NCI-H524 treated with DMSO at 0.1 percent for 48 hours (cell line): ENCODE measurements at places on chromosomes 13 and 19.

- DNase-seq, result no peak
Measured at GRCh38 chr19:22526661-22527272, 104.6 kb upstream of the ZNF98 start.

- DNase-seq, result no peak
Measured at GRCh38 chr19:16449330-16449961, 22.3 kb downstream of the EPS15L1 start.

GRCh38 chr13:44363631-44364344 is 9.8 kb upstream of the SERP2 start:
- DNase-seq, result no peak

DNA sequence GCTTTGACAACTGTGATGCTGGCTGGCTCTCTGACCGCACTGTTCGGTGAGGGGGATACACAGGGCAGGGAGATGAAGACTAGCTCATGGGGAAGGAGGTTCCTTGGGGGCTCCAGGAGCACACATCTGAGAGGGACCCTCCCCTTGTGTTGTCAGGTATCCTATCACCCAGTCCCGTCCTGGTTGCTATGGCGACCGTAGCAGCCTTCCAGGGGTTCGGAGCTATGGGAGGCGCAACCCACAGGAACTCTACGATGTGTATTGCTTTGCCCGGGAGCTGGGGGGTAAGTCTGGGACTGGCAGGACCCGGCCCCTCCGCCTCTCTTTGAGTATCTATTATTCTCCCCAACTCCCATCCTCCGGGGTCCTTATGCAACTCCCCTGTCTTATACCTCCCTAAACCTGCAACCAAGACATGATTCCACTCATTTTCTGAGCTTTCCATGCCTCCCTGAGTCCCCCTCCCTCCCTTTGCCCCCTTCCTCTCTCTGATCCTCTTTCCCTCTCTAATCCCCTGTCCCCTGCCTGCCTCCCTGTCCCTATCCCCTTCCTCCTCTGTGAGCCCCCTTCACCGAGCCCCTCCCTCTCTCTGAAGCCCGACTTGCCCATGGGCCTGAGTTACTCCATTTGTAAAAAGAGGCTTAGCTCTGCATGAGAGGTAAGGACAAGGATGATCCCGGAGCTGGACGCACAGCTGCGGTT is 12.5 kb downstream of the NCAN start:
- DNase-seq, result no peak

- DNase-seq, result no peak
Measured at GRCh38 chr13:85501616-85502015, 297.6 kb downstream of the SLITRK6 start.

GRCh38 chr19:29248332-29248844 is 35.4 kb upstream of the UQCRFS1 start:
- no peak for DNase-seq

- no peak for DNase-seq
Measured at GRCh38 chr13:28355046-28355821, 139.7 kb downstream of the FLT1 start.

- DNase-seq, result no peak
Measured at GRCh38 chr19:47505506-47505905, 9.4 kb downstream of the NAPA start.

GRCh38 chr13:56510836-56511235 is 629.9 kb upstream of the PRR20A start:
- no peak for DNase-seq

DNA sequence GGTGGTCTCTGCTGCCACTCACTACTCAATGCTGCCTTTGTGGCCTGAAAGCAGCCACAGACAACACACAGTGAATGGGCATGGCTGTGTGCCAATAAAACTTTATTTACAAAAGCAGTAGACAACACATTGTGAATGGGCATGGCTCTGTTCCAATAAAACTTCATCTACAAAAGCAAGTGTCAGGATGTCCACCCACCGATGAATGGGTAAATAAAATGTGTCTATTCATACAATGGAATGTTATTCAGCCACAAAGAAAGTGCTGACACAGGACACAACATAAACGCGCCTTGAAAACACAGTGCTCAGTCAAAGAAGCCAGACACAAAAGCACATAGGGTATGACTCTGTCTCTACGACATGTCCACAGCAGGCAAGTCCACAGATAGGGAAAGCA is 20.1 kb downstream of the ZSCAN5A start:
- no peak for DNase-seq

DNA sequence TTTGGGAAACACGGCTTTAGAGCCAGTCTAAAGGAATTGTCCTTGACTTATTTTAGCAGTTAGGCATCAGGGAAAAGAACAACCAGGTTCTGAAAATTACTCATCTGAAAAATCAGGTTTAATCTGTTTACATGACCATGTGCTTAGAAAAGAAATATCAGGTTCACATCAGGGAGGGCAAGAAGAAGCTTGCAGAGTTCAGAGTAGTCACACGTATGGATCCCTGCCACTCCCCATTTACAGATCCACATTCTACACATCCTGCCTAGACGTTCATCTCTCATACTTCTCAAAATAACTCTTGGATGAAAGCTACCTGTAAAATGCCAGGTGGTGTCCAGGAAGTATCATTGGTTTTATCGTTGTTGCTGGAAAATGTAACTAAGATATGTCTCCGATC is 14.0 kb upstream of the PHF11 start:
- no peak for DNase-seq

DNA sequence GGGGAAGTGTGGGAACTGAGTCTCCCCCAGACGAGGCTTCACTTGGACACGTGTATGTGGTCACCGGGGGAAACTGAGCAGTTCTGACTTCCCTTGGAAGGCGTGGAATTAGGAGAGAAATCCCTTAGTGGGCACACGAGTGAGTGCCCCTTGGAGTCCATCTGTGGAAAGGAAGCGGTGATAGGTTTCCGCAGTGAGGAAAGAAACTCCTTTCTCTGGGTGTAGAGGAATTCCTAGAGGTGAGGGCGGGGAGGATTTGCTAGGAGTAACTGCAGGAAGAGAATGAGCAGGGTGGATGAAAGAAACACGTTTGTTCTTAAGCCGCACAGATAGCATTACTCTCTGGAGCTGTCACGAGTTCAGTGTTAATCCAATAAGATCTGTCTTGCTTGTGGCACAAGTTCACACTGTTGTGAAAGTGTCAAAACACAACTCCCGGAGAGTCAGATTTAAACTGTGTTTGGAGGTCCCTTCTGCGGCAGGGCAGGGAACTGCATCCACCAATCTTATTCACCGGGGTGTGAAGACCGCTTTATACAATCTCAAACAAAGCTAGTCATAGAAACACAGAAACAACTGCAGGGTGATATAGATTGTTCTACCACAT is 1.2 kb downstream of the KL start:
- no peak for DNase-seq

- no peak for DNase-seq
Measured at GRCh38 chr19:343941-344624, 513 bp downstream of the MIER2 start.

GRCh38 chr19:5166262-5166661 is 174.3 kb downstream of the PTPRS start:
- DNase-seq, result no peak

DNA sequence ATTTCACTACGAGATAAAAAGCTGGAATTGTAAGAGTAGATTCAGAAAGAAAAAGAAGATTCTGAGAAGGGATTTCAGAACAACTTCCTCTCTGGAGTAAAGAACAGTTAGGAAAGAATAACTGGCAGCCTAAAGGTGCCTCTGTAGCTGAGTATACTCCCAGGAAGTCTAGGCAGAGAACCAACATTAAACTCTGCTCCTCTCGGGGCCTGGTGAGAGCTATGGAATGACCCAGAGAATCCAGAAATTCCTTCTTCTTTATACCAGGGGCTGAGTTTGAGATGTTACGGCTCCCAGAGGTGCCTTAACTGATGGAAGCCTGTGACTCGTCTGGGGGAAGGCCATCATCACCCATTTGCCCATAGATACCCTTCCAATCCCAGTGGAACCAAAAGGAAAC is 39.1 kb downstream of the FAM216B start:
- DNase-seq, result no peak

GRCh38 chr19:15265850-15266248 is 33.6 kb upstream of the EPHX3 start:
- DNase-seq, result no peak

GRCh38 chr19:2171349-2172145 is 7.8 kb downstream of the DOT1L start:
- no peak for DNase-seq

DNA sequence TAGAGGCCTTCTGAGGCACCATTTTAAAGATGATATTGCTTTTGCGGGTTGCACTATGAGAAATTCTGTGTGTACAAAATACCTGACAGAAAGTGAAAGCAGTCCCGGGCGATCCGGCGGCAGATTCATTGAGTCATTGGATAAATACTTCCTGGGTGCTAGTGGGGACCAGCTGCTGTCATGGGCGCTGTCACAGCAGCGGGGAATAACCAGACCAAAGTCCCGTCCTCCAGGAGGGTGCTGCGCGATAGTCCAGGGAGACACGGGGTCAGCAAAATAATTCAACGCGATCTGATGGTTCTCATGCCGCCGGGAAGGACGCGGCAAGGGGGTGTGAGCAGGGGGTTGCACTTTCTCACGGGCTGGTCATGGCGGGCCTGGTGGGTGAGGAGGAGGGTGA is 13.5 kb downstream of the ZFR2 start:
- no peak for DNase-seq

- no peak for DNase-seq
Measured at GRCh38 chr19:495402-496111, 729 bp upstream of the MADCAM1 start.

DNA sequence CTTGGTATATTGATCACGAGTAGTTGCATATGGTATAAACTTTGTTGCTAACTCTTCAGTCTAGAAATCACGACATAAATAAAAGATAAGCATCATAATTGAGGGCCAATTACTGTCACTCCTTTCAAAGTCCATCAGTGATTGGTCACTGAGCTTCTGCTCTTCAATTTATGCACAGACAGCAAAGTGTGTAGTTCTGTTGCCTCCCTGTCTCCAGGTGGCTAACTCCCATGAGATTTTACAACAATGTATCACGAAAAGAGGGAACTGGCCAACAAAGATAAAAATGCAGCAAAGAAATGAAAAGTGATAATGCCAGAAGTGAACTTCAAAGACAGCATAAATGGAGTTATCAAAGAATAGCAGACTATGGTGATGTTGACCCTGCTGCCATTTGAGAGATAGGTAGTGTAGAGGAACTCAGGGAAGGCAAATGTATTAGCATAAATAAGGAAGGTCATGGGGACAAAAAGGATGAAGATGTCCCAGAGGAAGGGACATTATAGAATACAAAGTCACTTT is 12.7 kb upstream of the TNFSF14 start:
- DNase-seq, result no peak

GRCh38 chr13:98910501-98910951 is 67.3 kb downstream of the DOCK9 start:
- no peak for DNase-seq

- no peak for DNase-seq
Measured at GRCh38 chr19:17049711-17050280, 23.2 kb upstream of the CPAMD8 start.

GRCh38 chr13:43373400-43373799 is 350.0 kb downstream of the DNAJC15 start:
- no peak for DNase-seq

DNA sequence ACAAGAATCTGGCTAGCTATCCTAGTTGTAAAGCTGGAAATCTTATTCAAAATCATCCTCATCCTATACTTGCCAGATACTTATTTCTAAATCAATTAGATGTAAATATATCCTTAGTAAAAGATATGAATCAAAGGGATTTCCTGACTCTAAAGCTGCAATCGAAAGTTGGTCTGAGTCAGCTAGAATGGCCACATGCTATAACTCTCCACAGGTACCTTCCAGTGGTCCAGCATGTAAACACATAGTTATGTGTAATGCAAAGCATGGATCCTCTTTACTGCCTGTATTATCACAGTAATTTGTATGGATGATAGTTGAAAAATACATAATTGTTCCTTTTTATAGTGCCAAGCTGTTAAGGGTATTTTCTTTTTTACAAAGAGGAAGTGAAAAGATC is 27.4 kb downstream of the SLITRK6 start:
- DNase-seq, result no peak

DNA sequence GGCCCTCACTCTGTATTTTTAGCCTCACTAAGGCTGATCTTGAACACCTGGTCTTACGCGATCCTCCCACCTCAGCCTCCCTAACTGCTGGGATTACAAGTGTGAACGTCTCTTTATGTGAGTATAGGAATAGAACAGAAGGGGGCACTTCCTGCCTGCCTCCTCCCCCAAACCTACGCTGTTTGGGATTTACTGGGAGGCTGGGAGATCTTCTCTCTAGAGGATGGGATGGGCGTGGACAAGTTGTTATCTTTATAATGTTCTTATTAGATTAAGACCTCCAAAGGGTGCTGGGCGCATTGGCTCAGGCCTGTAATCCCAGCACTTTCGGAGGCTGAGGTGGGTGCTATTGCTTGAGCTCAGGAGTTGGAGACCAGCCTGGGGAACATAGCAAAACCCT is 2.9 kb upstream of the CSNK1G2 start:
- no peak for DNase-seq

- DNase-seq, result no peak
Measured at GRCh38 chr13:26914624-26915023, 154.0 kb upstream of the GPR12 start.

DNA sequence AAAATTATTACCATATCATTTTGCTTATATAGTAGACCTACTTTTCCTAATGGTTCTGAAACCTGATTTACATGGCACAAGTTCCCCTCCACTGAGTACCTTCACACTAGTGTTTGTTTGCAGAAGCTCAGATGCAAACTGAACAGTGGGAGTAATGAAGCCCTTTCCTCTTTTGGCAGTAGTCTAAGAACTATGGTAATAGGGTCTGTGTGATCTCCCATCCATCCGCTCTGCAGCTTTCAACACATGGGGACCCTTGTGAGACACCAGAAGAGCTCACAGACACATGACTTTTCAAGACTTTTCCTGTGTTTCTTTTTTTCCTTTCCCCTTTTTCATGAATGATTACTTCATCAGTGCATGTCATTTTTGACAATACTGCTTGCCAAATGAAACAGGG is 336.0 kb downstream of the ATP8A2 start:
- no peak for DNase-seq

DNA sequence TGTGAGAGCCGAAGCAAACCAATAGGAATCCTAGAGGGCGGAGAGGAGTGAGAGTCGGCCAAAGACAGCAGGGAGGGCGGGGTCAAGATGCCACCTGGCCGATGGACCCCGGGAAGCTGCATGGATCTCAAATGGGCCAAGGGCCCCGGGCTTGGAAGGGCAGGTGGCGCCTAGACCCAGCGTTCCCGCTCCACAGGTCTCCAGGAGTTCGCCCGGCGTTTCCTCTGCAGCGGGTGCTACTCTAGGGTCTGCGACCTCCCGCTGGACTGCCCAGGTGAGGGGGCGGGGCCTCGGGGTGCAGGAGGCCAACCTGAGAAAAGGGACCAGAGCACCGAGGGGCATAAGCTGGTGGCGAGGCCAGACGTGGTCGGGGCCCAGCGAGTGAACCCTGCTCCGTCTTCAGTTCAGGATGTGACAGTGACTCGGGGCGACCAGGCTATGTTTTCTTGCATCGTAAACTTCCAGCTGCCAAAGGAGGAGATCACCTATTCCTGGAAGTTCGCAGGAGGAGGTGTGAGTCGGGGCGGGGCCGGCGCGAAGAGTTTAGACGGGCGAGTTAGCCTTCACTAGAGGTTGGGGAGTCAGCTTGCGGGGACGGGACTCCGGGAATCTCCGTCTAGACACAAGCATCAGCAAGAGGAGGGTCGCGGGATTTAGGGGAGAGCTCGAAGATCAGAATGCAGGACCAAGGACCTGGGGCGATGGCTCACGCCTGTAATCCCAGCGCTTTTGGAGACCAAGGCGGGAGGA is 9.9 kb downstream of the SPACA6 start:
- DNase-seq, result no peak

- no peak for DNase-seq
Measured at GRCh38 chr13:109166804-109167203, 537.4 kb downstream of the MYO16 start.
